ENCODE measurements at places on chromosomes 2 and 18. TPM values are rescaled to one million over a fixed set of nuclear protein-coding genes. Genes with fewer than 3 reads are reported as not detected.
A peak's percentile ranks its signal among the peaks of the same experiment; 100 is the strongest.

IL36RN gene
- not detected for total RNA-seq

DNA sequence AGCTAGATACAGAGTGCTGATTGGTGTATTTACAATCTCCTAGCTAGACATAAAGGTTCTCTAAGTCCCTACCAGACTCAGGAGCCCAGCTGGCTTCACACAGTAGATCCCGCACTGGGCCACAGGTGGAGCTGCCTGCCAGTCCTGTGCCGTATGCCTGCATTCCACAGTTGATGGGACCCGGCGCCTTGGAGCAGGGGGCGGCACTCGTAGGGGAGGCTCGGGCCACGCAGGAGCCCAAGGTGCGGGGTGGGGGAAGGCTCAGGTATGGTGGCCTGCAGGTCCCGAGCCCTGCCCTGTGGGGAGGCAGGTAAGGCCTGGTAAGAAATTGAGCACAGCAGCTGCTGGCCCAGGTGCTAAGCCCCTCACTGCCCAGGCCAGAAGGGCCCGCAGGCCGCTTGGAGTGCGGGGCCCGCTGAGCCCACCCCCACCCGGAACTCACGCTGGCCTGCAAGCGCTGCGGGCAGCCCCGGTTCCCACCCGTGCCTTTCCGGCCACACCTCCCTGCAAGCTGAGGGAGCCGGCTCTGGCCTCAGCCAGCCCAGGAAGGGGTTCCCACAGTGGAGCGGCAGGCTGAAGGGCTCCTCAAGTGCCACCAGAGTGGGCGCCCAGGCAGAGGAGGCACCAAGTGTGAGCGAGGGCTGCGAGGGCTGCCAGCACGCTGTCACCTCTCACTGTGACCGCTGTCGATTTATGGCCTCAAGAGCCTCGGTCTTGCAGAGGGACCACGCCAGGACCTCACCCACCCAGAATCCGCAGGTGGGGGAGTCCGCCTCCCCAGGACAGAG, 76.5 kb downstream of the MEX3C start:
- H3K27ac ChIP-seq: no peak overlapping the region
- H3K4me3 ChIP-seq: no peak overlapping the region
- peaks cover 4% of the 10 kb centered on the region for H3K36me3 ChIP-seq
- no peaks in the 10 kb centered on the region for H3K4me1 ChIP-seq
- DNase-seq: no peak

DNA sequence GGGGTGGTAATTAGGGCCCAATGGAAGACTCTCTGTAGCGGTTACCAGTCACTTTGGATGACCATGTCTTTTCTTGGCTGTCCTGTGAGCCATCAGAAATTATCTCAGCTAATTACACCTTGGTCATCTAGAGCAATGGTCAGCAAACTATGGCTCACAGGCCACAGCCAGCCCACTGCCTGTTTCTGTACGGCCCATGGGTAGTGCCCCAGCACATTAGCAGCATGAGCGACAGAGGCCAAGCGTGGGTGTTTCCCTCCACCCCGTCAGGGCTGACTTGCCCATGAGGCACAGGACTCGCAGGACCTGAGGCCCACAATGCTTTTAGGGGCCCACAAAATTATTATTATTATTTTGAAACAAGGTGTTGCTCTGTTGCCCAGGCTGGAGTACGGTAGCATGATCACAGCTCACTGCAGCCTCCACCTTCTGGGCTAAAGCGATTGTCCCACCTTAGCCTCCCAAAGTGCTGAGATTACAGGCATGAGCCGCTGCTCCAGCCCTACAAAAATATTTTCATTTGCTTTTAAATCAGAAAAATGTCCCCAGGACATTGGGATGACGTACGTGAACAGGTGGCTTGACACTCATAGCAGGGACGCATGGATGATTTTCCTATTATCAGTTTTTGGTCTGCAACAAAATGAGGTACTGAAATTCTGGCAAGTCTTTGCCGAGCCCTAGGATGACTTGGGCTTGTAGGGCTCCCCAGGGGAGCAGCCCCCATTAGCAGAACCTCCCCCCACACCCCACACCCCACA, 29.3 kb upstream of the CEP68 start:
- H3K27ac ChIP-seq: no peak overlapping the region
- peaks cover 21% of the 10 kb centered on the region for H3K4me1 ChIP-seq
- no peaks in the 10 kb centered on the region for H3K27me3 ChIP-seq
- no peak for DNase-seq
- H3K4me3 ChIP-seq: no peak overlapping the region
- no peaks in the 10 kb centered on the region for H3K36me3 ChIP-seq

IKZF2 gene
- total RNA-seq: 13.0 TPM

C2orf72 gene
- total RNA-seq: 2.4 TPM

DNA sequence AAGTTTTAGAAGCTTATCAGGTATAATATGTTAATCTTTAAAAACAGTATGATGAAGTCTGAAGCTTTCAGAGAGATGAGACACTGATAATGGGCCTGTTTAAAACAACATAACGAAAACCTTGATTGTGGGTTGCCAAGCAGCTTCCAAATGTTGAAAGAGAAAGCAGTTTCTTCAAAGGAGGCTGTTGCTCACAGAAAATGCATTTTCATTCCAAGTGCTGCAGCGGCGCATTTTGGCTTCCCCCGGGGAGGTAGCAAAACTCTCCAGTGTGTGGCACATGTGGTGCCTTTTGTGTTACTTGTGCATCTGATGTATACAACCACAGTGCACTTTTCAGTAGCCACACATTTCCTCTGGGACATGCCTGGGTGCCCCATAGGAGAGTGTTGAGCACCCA, 66.1 kb downstream of the TMEFF2 start:
- no peak overlapping the region for H3K4me3 ChIP-seq
- no peak overlapping the region for H3K27ac ChIP-seq
- H3K4me1 ChIP-seq: no peaks in the 10 kb centered on the region
- H3K27me3 ChIP-seq: no peaks in the 10 kb centered on the region

DNA sequence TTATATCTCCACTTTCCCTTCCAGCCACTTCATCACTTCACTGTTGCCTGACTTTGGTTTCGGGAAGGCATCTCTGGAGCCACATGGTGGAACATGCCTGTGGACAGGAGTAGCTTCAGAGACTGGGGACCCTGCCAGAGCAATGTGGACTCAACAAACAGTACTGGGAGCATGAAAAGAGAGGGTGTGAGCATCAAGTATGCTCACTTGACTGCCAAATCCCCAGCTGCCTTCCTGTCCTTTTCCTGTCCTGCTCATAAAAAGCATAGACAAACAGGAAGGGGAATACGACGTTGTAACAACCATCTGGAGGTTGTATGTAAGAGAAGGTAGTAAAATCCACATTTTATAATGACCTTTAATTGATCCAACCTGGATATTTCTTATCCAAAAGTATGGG, 61.3 kb upstream of the CSRNP3 start:
- H3K4me3 ChIP-seq: no peak overlapping the region
- no peak for DNase-seq
- no peaks in the 10 kb centered on the region for H3K36me3 ChIP-seq
- no peaks in the 10 kb centered on the region for H3K4me1 ChIP-seq
- H3K27ac ChIP-seq: no peak overlapping the region

COL4A4 gene
- not detected for total RNA-seq

RGPD3 gene
- 0.04 TPM for total RNA-seq

GRCh38 chr2:20411361-20411894, 35.4 kb upstream of the RHOB start:
- DNase-seq: peak; percentile 60
- no peak overlapping the region for H3K4me3 ChIP-seq
- peaks cover 5% of the 10 kb centered on the region for H3K36me3 ChIP-seq
- peaks cover 13% of the 10 kb centered on the region for H3K27me3 ChIP-seq

- no peak for DNase-seq
- no peaks in the 10 kb centered on the region for H3K4me1 ChIP-seq
- H3K27me3 ChIP-seq: peaks cover 4% of the 10 kb centered on the region
- no peak overlapping the region for H3K27ac ChIP-seq
- no peak overlapping the region for H3K4me3 ChIP-seq
- H3K36me3 ChIP-seq: no peaks in the 10 kb centered on the region
Measured at GRCh38 chr2:15894481-15895144, 45.7 kb upstream of the MYCN start.

KLHL41 gene
- total RNA-seq: 0.20 TPM

LGALSL gene
- total RNA-seq: 4.0 TPM

DNA sequence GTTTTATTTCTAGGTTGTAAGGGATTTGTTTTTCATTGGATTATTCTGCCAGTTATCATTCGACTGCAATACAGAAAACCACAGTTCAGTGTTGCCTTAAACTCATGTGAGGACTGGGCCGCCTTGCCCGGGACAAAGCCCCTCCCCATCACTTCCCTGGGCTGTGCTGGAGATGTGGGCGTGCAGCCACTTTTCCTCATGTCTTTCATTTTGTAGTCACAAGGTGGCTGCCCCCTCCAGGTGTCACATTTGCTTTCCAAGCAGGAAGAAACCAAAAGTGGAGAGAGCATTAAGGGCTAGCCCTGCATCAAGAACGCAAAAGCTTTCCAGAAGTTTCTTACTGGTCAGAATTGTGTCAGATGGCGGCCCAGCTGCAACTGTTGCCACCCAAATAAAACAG, 492.5 kb upstream of the ID2 start:
- H3K27me3 ChIP-seq: peaks cover 3% of the 10 kb centered on the region
- H3K4me1 ChIP-seq: no peaks in the 10 kb centered on the region
- DNase-seq: no peak
- no peaks in the 10 kb centered on the region for H3K36me3 ChIP-seq
- H3K4me3 ChIP-seq: no peak overlapping the region
- H3K27ac ChIP-seq: no peak overlapping the region

GRCh38 chr18:62741118-62741566, 25.8 kb downstream of the PHLPP1 start:
- no peak for DNase-seq
- H3K4me1 ChIP-seq: peaks cover 20% of the 10 kb centered on the region
- no peak overlapping the region for H3K4me3 ChIP-seq

REEP1 gene
- total RNA-seq: 0.25 TPM

DNA sequence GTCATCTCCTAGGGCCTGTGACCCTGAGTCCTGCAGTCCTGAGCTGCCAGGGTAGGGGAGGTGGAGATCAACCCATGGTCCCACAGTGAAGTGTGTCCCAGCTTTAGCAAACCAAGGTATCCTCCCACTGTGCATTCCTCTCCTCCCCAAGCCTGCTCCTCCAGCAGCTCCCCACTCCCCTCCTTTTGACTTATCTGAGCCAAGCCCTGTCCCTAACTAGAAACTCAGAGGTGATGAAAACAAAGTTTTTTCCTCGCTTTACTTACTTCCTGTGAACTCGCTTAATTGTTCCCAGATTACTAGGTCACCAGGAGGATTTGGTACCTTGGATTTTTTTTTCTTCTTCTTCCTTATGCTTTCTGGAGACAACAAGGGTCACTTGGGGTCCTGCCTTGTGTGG, 80.8 kb downstream of the EHD3 start:
- no peaks in the 10 kb centered on the region for H3K36me3 ChIP-seq
- no peak for DNase-seq
- no peaks in the 10 kb centered on the region for H3K27me3 ChIP-seq
- no peak overlapping the region for H3K4me3 ChIP-seq
- peaks cover 26% of the 10 kb centered on the region for H3K4me1 ChIP-seq

DCDC2C gene
- total RNA-seq: not detected

DNA sequence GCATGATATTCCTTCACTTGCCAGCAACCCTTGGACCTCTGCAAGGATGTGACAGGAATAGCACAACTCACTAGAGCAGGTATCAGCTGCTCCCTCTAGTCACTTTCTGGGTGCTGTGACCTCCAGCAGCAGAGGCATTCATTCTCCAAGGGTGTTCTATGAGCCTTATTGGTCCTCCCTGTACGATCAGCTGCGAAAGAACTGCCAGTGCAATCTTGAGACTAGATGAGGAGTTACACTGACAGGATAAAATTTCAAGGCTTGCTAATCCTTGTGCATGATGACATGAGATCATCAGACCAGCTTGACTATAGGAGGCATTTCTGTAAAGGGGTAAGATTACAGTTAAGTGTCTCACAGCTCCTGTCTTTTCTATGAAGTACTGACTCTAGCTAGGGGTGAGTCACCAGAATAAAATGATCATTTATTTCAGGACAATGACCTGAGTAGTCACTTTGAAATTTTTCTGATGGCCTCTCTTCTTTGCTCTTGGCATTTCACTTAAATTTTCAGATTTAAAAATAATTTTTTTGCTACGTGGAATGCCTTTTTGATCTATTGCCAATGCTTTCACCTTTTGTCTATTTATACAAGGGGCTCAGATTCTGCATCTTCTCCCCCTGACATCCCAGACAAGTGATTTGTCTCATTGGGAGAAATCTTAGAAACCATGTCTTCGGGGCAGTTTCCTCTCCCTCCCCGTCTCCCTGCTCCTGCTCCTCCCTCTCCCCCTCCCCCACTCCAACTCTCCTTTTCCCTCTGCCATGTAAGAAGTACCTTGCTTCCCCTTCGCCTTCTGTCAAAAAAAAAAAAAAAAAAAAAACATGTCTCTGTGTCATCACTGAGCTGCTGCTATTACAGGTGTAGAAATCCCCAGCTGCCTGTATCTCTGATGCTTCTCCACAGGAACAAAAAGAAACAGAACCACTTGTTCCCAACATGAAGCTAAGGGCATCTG, 49.2 kb upstream of the FRZB start:
- H3K4me3 ChIP-seq: no peak overlapping the region
- H3K36me3 ChIP-seq: no peaks in the 10 kb centered on the region
- H3K27ac ChIP-seq: no peak overlapping the region
- H3K4me1 ChIP-seq: no peaks in the 10 kb centered on the region
- peaks cover 7% of the 10 kb centered on the region for H3K27me3 ChIP-seq

GRCh38 chr2:9770308-9771100, 72.8 kb upstream of the TAF1B start:
- no peaks in the 10 kb centered on the region for H3K27me3 ChIP-seq
- H3K4me1 ChIP-seq: peaks cover 7% of the 10 kb centered on the region
- no peak overlapping the region for H3K27ac ChIP-seq
- no peak overlapping the region for H3K4me3 ChIP-seq
- peak; percentile 27 for DNase-seq

GRCh38 chr2:178241844-178242551, 47.7 kb downstream of the OSBPL6 start:
- H3K4me3 ChIP-seq: no peak overlapping the region
- H3K4me1 ChIP-seq: no peaks in the 10 kb centered on the region
- H3K27ac ChIP-seq: no peak overlapping the region

- no peak overlapping the region for H3K4me3 ChIP-seq
- no peak for DNase-seq
- no peak overlapping the region for H3K27ac ChIP-seq
- H3K36me3 ChIP-seq: no peaks in the 10 kb centered on the region
Measured at GRCh38 chr2:152309352-152310214, 25.4 kb upstream of the FMNL2 start.

GRCh38 chr2:192228685-192229084, 34.0 kb upstream of the TMEFF2 start:
- H3K27me3 ChIP-seq: no peaks in the 10 kb centered on the region
- H3K36me3 ChIP-seq: no peaks in the 10 kb centered on the region
- H3K4me1 ChIP-seq: no peaks in the 10 kb centered on the region
- no peak overlapping the region for H3K4me3 ChIP-seq
- no peak overlapping the region for H3K27ac ChIP-seq

GRCh38 chr2:33072614-33073013, 125.9 kb downstream of the LTBP1 start:
- no peak for DNase-seq
- no peak overlapping the region for H3K27ac ChIP-seq

GPBAR1 gene
- 0.58 TPM for total RNA-seq

- no peaks in the 10 kb centered on the region for H3K4me1 ChIP-seq
- H3K36me3 ChIP-seq: no peaks in the 10 kb centered on the region
- no peak overlapping the region for H3K27ac ChIP-seq
- H3K4me3 ChIP-seq: no peak overlapping the region
Measured at GRCh38 chr2:77296791-77297190, 225.4 kb downstream of the LRRTM4 start.

All from activated naive CD8-positive, alpha-beta T cell treated with anti-CD3 and anti-CD28 coated beads for 36 hours (primary cell).